B cell (primary cell): ENCODE measurements at places on chromosomes 3 and 15. TPM values are rescaled to one million over a fixed set of nuclear protein-coding genes. Genes with fewer than 3 reads are reported as not detected.

GRCh38 chr3:194340757-194341400, 10.2 kb downstream of the CPN2 start:
- DNase-seq: no peak

GRCh38 chr3:5053021-5053831, 68.9 kb upstream of the ARL8B start:
- no peak for DNase-seq

Gene ITGA11
- not detected in 2 replicates for total RNA-seq

Gene PLA2G4E
- not detected in 2 replicates for total RNA-seq

Gene MOBP
- total RNA-seq: not detected in 2 replicates

Gene ABHD17C
- 1.9 and 2.8 TPM in 2 replicates for total RNA-seq

DNA sequence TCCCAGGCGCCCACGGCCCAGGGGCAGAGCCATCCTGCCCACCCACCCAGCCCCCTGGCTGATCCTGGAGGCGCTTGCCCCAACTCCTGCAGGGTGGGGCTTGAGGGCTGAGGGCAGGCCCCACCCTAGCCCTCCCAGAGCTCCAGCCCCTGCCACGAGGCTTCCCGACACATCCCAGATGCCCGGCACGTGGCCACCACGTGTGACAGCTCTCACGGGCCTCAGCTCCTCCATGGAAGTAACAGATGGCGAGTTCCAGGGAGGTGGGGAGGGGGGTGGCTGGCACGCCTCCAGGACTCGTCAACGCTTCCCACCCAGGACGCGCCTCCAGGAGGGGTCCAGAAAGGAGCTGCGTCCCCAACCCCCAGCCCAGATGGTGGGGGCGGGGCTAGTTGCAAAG, 29.1 kb downstream of the PLXND1 start:
- peak; percentile 50 for DNase-seq

- DNase-seq: no peak
Observed at GRCh38 chr3:149892371-149892770, 78.3 kb downstream of the PFN2 start.
